ENCODE measurements at places on chromosomes 5 and 9. TPM values are rescaled to one million over a fixed set of nuclear protein-coding genes. Genes with fewer than 3 reads are reported as not detected.

Gene GRM6
- polyA plus RNA-seq, result not detected

Gene LPAR1
- 0.32 TPM for polyA plus RNA-seq

Gene FOXD4
- polyA plus RNA-seq, result 2.3 TPM

Gene EPB41L4B
- 4.1 TPM for polyA plus RNA-seq

Gene LHX2
- polyA plus RNA-seq, result 2.6 TPM

Gene GFPT2
- polyA plus RNA-seq, result 7.4 TPM

Gene CAMK4
- polyA plus RNA-seq, result 16.6 TPM

Gene SUSD3
- polyA plus RNA-seq, result not detected

Gene AJM1
- 1.5 TPM for polyA plus RNA-seq

Gene CCDC183
- 8.8 TPM for polyA plus RNA-seq

Gene IL13
- polyA plus RNA-seq, result 0.25 TPM

Gene OBP2B
- not detected for polyA plus RNA-seq

Measured in neural cell (in vitro differentiated cells).